ENCODE measurements at places on chromosomes 3 and 15.

- no peak for DNase-seq
Observed at GRCh38 chr15:50786871-50787270, 21.4 kb upstream of the SPPL2A start.

DNA sequence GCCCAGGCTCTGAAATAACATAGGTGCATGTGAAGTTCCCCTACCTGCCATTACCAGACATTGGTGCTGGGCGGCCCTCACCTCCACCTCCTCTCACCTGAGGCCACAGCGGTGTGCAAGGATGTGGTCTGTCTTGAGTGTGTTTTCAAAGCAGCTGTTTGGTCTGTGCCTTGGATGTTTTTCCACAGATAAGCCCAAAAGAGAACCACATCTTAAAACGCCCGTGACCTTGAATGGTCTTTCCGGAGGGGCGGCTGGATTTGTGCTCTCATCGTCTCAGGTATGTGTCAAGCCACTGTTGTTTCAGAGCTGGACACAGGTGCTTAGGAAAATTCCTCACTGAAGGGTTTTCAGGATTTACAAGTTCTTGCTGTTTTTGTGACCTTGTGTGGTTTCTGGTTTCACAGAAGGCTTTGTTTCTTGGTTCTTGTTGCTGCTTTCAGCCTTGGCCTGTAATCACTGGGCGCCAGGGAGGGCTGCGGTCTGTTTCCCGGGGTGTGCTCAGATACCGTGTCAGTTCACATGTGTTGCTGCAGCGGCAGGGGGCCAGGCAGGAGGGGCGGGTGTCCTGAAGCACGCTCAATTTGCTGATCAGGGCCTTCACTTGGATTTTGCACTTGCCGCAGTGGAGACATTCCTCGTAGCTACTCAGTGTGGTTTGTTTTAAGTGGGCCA, 128.4 kb downstream of the IGF1R start:
- no peak for DNase-seq

DNA sequence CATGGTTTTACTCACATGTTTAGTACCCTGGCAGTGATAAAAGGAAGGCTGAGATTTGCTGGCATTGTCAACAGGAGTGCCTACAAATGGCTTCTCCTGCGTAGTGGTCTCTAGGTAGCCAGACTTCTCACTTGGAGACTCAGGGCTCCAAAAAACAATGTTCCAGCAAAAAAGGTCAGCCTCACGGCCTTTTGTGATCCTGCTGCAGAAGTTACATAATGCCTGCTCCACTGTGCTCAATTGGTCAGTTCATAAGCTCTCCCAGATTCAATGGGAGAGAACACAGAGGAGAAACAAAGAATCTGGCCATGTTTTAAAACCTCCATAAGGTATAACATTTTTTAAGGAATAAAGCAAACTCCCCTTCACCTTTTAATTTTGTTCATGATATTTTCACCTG, 76.1 kb upstream of the CMSS1 start:
- DNase-seq = no peak

GRCh38 chr15:78212546-78213424, 21.6 kb downstream of the ACSBG1 start:
- no peak for DNase-seq

DNA sequence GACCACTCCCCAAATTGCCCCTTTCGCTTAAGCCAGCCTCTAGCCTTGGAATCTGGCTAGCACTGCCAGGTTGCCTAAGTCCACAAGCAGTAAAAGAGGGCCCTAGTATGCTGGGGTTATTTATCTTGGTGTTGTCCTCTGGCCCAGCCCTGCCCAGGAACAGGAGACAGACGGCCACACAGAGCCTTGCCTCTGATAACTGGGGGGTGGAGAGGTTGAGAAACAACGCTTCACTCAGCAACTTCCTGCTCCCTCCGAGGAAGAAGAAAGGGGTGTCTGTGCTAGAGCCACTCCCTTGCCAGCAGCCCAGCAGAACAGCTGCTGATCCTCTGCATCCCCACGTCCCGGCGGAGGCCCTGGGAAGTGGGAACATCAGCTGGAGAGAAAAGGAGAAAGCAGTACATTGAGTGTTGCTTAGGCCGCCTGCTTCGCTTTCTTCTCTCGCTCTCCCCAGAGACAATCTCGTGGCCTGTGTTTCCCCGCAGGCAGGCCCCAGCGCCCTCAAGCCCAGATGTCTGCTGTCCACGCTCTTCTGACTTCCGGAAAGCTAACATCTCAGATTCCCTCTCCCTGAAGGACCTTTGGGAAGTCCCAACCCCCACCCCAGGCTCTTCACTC, 22.6 kb upstream of the C3orf70 start:
- DNase-seq = no peak

GRCh38 chr15:46129145-46129544, 494.3 kb downstream of the SQOR start:
- no peak for DNase-seq
